ENCODE measurements at places on chromosomes 5 and 9.

DNA sequence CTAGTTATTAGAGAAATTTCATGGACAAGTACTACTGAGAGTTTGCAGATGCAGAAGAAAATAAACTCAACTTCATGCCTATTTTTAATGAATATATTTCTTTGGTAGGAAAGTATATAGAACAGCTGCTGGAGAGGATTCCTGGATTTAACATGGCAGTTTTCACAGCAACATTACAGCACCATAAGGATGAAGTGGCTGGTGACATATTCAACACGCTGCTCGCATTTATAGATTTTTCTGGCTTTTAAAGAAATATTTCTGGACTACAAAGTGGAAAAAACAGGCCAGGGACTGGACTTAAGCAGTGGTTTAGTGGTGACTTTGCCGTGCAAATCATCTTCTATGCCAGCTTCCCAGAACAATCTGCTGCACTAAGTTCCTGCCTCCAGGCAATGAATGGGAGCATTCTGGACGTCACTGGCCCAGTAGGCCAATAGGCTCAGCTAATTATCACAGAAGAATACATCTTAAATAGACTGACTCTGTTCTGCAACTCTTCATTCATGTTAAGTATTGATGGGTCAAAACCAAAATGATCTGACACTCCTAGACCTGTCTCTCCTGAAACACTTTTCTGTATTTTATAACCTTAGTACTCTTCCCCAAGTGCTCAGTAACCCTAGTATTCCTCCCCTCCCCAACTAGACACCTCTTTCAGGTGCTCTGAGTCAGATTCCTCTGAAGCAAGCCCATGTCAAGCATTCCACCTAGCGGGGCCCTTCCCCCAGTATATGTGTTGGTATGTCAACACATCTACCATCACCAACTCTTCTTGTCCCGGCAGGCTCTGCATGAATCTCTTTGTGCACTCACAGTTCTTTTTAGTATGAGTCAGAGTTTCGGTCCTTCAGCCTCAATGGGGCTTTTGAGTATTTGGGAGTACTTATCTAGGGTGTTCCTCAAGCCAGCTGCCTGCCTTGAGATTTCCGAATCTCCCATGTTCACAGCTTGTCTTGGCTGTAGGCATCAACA, 625.5 kb downstream of the CHSY3 start:
- no peak for DNase-seq

DNA sequence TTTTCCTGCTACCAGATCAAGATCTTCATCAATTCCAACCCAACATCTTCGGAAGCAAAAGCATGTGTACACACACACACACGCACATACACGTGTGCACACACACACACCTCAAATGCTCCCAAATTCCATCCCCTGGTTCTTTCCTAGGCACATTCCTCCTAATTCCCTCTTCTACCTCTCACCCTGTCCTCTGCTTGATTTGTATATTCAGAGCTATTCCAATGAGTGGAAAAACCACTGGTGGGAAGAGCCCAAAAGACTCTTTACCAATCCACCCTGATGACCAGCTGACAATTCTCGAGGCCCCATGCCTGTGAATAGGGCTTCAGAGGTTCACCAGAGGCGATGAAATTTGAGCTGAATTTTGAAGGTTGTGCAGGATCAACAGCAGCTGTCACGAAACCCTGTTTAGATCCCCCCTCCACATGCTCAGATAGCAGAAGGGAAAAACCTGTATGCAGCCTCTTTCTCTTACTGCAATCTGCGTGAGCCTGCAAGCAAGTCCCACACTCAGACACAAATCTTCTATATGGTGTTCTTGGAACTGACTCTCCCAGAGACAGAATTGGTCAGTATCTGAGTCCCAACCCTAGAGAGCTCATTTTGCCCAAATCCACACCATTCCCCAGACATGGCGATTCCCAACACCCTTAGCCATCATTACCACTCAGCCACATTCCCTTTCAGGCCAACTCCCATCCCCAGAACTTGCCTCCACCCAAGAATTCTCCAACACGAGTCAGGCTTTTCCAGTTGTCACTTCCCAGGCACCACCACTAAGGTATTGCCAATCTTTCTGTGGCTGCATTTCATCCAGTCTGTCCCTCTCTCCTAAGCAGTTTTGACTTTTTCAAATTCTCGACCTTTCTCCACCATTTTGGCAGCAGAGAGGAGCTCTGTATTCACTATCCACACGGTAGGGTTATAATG, 4.3 kb upstream of the TRIO start:
- no peak for DNase-seq

DNA sequence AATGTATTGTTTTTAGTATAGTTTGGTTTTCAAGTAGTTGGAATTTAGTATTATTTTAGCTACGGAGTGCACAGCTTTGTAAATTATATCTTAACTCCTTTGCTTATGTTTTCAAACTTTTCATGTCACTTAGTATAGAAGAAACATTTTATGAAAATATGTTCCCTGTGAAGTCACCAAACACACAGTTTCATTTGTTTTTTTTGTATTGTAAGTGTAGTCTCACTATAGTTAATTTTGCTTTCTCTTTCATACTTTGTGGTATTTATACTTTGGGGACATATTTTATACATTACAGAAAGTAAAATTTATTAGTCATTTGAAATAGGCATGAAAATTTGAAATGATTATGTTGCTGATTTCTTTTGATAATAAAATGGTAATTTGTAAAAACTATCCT, 5.0 kb downstream of the CHSY3 start:
- DNase-seq: no peak

DNA sequence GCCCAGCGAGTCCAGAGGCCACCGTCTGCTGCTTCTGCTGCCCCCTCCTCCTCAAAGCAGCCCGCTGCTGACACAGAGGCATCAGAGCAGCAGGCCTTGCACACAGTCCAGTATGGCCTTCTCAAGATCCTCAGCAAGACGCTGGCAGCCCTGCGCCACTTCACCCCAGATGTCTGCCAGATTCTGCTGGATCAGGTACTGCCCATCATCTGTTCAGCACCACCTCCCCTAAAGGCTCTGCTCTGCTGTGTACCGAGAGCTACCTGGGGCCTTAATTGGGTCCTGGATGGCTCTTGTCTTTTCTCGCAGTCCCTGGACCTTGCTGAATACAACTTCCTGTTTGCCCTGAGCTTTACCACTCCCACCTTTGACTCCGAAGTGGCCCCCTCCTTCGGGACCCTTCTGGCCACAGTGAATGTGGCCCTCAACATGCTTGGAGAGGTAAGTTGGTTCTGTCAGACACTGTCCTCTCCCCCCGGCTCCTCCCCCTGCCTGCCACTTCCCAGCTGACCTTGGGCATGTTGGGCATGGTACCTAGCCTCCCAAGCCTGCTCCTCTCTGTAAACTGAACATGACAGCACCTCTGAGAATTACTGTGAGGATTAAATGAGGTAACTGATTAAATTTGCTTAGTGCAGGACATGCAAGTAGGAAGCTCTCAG, 22.7 kb downstream of the SH3GLB2 start:
- no peak for DNase-seq

GRCh38 chr9:27726244-27727081, 153.2 kb upstream of the C9orf72 start:
- no peak for DNase-seq

GRCh38 chr5:169063316-169063953, 237.5 kb downstream of the SLIT3 start:
- DNase-seq: no peak

Measured in DMS79 (cell line).